ENCODE measurements at places on chromosomes 1 and 21.

- no peak for DNase-seq
These were observed 227.6 kb downstream of the RGS7 start for GRCh38 chr1:241129207-241129960.

GRCh38 chr21:42092771-42093170 lies 21.7 kb downstream of the UMODL1 start:
- no peak for DNase-seq

DNA sequence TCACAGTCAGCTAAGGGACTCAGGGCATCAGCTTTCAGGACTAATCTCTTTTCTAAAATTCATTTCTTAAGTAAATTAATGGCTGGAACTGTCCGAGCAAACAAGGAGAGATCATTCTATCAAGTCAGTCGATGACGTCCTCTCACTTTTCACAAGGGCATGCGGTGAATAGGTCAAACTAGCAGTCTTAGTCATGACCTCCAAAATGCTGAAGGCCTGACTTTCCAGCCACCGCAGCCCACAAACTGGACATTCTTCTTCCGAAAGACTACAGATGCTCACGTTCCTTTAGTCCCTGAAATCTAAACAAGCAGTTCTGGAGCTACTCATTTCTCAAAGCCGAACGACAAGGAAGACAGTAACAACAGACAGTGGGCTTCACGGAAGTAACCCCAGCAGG lies 127.9 kb downstream of the TIAM1 start:
- DNase-seq: no peak

DNA sequence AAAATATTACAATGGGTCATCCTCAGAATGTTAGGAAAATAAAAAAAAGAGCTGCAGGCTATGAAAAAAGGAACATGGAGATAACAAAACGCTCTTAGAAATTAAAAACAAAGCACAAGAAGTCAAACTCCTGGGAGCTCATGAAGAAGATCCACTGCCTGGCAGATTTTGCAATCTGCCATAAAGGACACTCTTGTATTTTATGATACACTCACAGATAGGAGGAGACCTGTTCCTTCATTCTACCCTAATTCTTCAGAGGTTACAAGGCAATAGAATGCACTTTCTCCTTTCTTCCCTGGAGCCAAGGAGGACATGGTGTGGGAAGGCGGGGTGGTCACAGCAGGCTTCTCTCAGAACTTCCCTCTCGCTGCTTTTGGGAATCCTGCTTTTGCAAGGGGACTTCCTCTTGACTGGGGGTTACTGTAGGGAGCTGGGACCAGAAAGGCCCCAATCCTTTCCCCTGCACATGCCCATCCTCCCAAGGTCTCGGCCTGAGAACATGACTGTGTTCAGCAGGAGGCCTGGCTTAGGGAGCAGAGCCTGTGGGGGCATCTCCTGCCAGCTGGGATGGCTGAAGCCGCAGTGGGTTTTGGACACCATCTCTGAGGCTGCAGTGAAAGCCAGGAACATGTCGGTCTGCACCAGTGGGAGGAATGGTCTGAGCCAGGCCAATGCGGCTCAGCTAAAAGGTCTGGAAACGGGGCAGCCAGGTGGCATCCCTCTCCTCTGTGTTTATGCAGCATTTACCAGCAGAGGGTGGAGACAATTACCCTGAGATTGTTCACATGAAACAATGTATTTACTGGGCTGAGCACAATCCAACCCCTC lies 44.8 kb downstream of the GPR161 start:
- no peak for DNase-seq

GRCh38 chr1:230349020-230349393 lies 77.1 kb downstream of the PGBD5 start:
- DNase-seq: peak; percentile 75

GRCh38 chr1:145916745-145917144 lies 1.8 kb downstream of the PEX11B start:
- DNase-seq: no peak

GRCh38 chr1:247638781-247639180 lies 33.4 kb downstream of the OR2G3 start:
- no peak for DNase-seq

DNA sequence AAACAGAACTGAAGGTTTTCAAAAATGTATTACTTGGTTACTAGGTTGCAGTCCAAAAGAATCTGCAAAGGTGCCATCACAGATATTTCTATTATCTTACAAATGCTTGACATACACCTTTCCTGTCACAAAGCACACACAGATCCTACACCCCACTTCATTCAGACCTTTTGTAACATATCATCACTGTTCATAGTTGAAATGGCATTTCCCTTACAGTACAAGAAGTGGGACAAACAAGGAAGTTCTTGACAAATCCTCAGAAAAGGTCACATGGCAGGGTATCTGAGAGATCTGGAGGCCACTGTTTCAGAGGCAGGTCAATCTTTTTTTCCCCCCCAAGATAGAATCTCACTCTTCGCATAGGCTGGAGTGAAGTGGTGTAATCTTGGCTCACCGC lies 21.3 kb downstream of the TOR1AIP2 start:
- DNase-seq: no peak

DNA sequence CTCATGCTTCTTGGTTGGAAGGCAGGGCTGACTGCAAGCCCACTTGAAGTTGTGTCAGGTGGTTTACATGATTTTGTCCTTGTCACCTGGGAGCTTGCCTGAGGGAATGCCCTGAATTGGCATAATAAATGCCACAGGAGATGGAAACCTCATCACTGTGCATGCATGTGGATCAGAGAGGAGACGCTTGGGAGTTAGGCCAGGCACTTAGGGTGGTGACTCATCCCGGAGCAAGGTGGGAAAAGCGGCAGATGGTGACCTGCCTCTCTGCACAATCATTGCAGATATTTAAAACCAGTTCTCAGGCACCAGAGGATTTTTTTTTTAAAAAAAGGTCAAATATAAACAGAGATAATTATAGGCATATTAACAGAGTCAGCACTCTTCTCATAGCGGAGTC lies 202.2 kb upstream of the KIAA0040 start:
- DNase-seq: peak; percentile 58
